Kidney epithelial cell (primary cell): ENCODE measurements at places on chromosomes 1 and 21.

DNA sequence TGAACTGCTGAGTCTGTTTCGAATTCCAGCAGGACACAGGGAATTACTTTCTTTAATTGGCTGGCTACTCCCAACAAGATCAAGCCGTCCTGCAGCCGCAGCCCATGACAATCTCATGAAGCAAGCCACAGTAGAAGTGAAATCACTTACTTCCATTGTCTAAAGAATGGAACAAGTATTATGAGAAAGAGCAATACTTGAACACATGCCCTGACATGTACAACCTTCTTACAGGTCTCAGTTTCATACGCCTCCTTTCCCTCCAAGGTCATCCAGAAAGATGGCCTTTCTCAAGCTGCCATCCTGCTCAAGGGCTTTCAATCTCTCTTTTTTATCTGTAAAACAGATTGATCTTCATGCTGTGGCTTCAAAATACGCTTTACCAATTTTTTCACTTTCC lies 85.1 kb downstream of the PCSK9 start:
- DNase-seq = no peak

DNA sequence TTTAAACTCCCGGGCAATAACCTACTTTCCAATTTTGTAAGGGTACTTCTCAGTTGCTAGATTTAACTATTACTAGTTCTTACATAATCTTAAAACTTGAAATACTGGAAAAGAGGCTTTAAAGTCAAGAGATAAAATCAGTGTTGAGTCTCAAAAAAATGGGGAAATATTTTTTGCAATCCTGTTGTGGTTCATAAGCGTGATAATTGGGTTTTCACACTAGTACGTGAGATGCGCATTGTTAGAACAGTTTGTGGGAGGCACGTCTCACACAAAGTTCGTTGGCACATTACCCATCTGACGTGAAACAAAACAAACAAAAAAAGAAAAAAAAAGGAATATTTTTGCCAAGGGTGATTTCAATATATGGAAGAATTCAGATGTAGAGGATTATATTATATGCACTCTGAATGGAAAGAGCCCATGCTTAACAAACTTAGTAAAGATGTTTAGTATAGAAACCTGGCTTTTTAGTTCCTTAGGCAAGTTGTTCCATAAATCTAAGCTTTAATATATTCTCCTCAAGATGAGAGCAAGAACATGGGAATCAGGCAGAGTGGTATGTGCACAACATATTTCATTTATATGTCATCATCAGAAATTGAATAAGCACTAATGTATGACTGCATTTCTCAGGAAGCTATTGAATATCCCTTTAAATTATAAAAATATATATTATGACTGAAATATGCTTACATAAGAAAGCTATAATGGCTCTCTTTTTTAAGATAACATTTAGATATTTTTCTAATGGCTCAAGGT lies 73.9 kb upstream of the TNFSF4 start:
- DNase-seq = no peak

DNA sequence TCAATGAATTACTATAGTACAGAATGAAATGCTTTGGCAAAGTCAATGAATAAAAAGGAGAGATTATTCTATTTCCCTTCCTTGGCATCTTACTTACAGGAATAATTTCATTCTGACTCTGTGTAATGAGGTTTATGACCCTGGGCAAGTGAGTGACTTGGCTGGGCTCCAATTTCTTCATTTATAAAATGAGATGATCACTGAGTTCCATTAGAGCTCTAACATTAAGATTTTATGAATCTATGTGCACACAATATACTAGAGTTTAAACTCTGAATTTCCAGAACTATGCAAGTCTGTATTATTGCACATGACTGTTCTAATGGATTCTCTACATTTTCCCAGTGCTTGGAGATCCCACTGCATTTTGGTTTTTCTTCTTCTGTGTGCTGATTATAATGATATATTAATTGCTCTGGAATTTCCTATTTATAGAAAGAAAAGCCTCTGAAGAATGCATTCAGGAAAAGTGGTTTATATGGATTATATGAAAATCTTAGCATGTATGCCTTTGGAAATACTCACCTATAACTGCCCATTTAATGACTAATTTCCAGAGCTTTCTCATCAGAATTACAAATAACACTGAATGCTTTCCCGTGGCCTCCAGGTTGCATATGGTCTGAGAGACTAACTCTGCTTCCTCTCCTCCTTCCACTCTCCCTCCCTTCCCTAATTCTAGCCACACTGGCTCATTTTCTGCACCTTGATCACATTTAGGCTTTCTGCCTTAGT lies 97.4 kb upstream of the CHRM3 start:
- DNase-seq = no peak

DNA sequence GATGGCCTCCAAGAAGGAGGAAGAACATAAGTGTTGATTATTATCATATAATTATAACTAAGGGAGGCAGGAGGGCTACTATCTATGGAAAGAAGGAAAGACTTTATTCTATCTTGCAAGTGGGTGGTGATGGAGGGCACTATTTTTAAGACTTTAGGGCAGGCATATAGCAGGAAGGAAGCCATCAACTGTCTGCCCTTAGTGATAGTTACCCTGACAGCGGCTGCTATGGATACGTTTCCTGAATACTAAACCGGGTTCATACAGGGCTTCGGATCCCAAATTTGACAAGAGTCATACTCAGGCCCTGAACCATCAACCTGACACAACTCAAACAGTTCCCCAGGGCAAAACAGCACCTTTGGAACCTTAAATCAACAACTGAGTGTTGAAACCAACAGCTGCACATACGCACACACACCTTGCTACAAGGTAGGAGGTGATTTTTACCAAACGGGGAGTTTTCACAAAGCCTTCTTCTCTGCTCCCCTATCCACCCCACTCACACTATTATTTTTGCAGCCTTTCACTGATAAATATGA lies 397.2 kb downstream of the OMA1 start:
- no peak for DNase-seq
